Foreskin fibroblast (primary cell): ENCODE measurements at places on chromosomes 1 and 21.

- DNase-seq, result no peak
Observed at GRCh38 chr1:172178886-172179285, 241.6 kb upstream of the C1orf105 start.

GRCh38 chr1:170146720-170147263 lies 1.0 kb downstream of the NTMT2 start:
- no peak for DNase-seq

DNA sequence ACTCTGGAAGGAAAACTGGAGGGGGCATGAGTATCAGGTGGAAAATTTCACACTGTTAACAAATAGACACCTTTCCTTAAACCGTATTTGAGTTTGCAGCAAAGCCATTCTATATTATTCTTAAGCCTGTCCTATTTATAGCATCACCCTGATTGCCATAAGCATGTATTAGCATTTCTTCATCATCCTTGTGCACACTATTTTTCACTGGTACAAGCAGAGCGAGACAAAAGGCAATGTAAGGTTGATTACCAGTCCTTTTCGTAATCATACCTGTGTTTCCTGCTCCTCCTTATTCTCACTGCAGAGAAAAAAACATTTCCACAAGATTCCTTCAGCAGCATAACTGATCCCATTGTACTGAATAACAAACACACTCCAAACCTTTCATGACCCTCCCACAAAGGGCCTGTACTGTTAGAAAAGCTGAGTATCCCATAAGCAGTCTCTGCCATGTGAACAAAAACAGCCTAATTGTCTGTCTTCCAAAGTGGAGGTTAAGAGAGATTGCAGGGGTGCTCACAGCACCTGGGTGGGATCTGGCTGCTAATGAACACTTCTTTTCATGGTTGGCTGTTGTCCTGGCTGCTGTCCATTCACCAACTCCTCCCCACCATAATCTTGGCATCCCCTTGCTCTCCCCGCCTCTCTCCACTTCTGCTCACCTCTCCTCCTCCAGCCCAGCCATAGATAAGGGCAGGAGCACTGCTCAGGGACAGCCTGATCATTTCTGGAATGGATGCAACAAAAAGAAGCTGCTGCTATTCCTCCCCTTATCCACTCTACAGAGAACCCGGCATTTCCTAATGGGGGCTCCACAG lies 30.4 kb downstream of the VTCN1 start:
- DNase-seq, result no peak

DNA sequence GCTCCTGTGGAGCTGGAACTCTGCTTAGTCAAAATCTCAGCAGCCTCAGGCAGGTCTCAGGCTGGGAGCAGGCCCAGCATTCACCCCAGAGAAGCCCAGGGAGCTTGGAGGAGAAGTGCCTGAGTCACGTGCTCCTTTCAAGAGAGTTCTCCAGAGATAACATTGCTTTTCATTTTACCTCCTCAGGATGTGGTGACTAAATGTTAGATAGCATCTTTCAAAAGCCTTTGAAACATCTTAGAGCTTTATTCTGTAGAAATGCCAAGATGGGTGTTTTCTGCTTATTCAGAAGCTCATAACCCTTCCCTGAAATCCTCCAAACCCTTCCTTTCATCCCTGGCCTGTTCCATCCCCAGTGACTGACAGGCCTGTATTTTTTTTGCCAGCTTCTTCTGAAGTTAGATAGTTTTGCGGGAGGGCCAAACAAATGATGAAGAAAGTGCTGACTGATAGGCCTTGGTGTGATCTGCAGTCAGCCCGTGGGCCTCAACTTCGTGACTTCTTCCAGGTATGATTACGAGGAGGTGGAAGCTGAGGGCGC lies 58.0 kb downstream of the PGM1 start:
- DNase-seq, result no peak

- DNase-seq, result no peak
Observed at GRCh38 chr21:45535341-45536081, 6.7 kb downstream of the SLC19A1 start.

- DNase-seq, result peak; percentile 71
Observed at GRCh38 chr1:29237129-29237821, 953 bp downstream of the PTPRU start.
